Camera-type eye (tissue), 1 donor: ENCODE measurements at places on chromosomes 2 and 18. TPM values are rescaled to one million over a fixed set of nuclear protein-coding genes. Genes with fewer than 3 reads are reported as not detected.

PLCL1 gene
- total RNA-seq, result 19.9 TPM

SERPINB3 gene
- total RNA-seq, result not detected

FBXO41 gene
- 6.7 TPM for total RNA-seq

MRO gene
- total RNA-seq, result 1.3 TPM

FEV gene
- total RNA-seq, result not detected

PAIP2B gene
- 20.4 TPM for total RNA-seq

REEP1 gene
- total RNA-seq, result 34.9 TPM

CNOT9 gene
- total RNA-seq, result 50.5 TPM
